ENCODE measurements at places on chromosomes 4 and X.

GRCh38 chr4:148288448-148288847 is 153.8 kb downstream of the NR3C2 start:
- H3K36me3 ChIP-seq, result no peaks in the 10 kb centered on the region
- no peaks in the 10 kb centered on the region for H3K27me3 ChIP-seq
- H3K27ac ChIP-seq, result no peak overlapping the region
- no peak overlapping the region for H3K4me3 ChIP-seq

DNA sequence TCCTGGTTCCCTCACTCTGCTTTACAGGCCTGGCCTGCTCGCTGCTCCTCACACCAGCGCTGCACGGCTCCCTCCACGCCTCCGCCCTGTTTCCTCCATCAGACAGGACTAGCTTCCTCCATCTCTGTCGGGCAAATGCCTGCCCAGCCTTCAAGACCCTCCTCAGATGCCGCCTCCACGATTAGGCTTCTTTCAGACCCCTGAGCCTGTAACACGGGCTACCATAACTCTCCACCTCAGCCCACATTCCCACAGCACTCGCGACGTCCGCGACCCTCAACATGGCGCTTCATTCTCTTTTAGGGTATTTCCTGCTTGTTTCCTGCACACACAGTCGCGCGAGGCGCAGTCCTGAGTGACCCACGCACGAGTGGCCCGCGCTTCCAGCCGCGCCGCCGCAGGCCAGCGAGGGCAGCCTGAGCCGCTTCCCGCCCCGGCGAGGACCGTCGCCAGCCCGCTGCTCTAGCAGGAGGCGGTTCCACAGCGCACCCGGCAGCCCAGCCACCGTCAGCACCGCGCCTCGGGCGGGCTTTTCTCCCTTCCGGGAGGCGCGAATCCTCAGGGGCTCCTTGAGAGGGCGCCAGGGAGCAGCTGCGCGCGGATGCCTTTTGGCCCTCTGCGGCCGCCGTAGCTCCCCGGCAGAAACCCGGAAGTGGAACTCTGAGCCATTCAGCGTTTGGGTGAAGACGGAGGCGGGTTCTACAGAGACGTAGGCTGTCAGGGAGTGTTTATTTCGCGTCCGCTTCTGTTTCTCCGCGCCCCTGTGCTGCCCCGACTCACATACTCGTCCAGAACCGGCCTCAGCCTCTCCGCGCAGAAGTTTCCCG is at the start of gene FRG1:
TSS of gene FRG1 (plus strand) at position 695 of the 827 bp plus-strand sequence. CDS start 138 bp downstream, outside the sequence.
- H3K4me3 ChIP-seq, result peak within 1 kb of the TSS; percentile 96
- peaks cover 17% of the 10 kb centered on the region for H3K4me1 ChIP-seq
- DNase-seq, result peak; percentile 98
- peak within 1 kb of the TSS; percentile 97 for H3K27ac ChIP-seq

DNA sequence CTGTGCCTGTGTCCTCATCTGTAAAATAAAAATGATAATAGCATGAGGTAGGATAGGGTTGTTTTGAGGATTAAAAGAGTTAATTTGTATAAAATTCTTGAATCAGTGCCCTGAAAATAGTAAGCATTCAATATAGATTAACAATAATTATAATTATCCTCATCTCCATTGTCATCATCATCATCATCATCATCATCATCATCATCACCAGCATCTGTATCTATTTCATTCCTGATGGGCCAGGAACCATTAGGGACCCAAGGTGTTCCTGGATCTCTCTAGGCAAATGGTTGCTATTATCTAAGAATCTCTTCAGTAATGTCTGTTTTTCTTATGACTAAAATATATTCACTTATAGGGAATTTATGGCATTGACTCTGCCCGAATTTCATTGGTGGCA is 31.6 kb downstream of the RASSF6 start:
- no peak overlapping the region for H3K4me3 ChIP-seq
- peaks cover 11% of the 10 kb centered on the region for H3K4me1 ChIP-seq
- H3K27me3 ChIP-seq, result no peaks in the 10 kb centered on the region
- DNase-seq, result no peak
- no peak overlapping the region for H3K27ac ChIP-seq

DNA sequence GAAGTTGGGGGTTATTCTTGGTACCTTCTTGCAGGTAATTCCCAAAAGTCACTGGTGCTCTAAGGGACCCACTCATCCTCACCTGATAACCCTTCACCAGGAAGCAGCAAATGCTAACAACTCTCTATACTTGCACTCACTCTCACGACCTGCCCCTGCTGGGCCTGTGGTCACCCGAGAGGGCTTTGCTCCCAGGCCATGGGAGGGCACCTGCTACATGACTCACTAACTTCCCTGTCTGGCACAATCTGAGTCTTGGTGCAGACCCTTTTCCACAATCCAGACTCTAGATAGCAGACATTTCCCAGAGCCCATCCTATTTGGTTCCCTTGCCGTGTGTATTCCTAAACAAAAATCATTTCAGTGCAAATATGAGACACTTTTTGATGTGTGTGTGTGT is 403.8 kb upstream of the FAT1 start:
- no peak for DNase-seq
- no peak overlapping the region for H3K27ac ChIP-seq
- no peaks in the 10 kb centered on the region for H3K27me3 ChIP-seq
- no peak overlapping the region for H3K4me3 ChIP-seq
- H3K36me3 ChIP-seq, result peaks cover 4% of the 10 kb centered on the region

GRCh38 chrX:13386092-13386491 is 66.2 kb upstream of the ATXN3L start:
- H3K4me3 ChIP-seq, result no peak overlapping the region
- H3K36me3 ChIP-seq, result no peaks in the 10 kb centered on the region
- no peak for DNase-seq
- H3K27me3 ChIP-seq, result no peaks in the 10 kb centered on the region
- no peak overlapping the region for H3K27ac ChIP-seq

DNA sequence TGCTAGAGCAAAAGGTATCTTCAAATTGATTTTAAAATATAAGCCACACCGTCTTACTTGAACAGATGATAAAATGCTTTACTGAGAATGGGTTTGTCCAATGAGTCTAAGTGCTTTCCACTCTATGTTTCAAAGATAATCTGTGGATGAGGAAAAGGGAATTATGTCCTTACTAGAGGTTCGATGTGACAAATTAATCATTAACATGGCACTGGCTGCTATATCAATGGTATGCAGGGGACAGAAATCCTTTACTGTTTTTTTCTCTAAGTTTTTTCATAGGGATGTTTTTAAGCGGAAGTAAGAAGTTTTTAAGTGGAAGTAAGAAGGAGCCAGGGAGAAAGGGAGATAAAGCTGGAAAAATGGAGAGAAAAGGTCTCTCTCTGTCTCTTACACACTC is 38.0 kb downstream of the MID1IP1 start:
- no peaks in the 10 kb centered on the region for H3K36me3 ChIP-seq
- H3K4me3 ChIP-seq, result no peak overlapping the region
- no peaks in the 10 kb centered on the region for H3K4me1 ChIP-seq
- no peak for DNase-seq
- no peaks in the 10 kb centered on the region for H3K27me3 ChIP-seq

DNA sequence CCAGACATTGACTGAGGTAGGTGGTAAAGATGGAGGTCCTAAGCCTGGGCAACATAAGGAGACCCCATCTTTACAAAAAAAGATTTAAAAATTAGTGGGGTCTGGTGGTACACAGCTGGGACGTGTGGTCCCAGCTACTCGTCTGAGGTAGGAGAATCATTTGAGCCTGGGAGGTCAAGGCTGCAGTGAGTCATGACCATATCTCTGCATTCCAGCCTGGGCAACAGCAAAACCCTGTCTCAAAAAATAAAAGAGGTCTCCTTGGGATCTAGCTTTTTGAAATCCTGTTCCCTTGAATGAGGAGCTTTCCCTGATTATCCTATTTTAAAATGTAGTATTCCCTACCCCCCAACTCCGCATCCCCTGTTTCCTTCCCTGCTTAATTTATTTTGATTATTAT is 78.7 kb upstream of the OGT start:
- no peaks in the 10 kb centered on the region for H3K4me1 ChIP-seq
- no peak overlapping the region for H3K4me3 ChIP-seq
- H3K27ac ChIP-seq, result no peak overlapping the region
- no peaks in the 10 kb centered on the region for H3K27me3 ChIP-seq
- peaks cover 30% of the 10 kb centered on the region for H3K36me3 ChIP-seq

GRCh38 chr4:2829321-2829932 is 14.2 kb upstream of the ADD1 start:
- no peaks in the 10 kb centered on the region for H3K27me3 ChIP-seq
- no peaks in the 10 kb centered on the region for H3K4me1 ChIP-seq
- DNase-seq, result no peak
- peaks cover 30% of the 10 kb centered on the region for H3K36me3 ChIP-seq

DNA sequence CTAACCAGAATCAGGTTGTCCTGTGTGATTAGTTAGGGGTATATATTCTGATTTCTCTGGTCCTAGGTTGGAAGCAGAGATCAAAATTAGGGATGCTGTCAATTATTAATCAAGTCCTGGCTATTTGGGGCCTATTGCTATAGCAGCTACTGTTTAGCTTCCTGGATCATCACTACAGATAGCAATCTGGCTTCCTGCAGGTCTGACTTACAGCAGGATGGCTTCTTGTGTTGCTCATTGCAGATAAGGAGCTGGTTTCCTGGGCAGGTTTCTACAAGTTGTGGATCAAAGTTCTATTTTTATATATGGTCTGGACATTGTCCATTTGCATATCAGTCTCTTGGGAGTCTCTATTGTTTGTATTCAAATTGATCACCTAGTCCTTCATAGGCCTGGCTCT is 57.7 kb upstream of the C4orf54 start:
- H3K4me1 ChIP-seq, result no peaks in the 10 kb centered on the region
- no peak for DNase-seq
- no peak overlapping the region for H3K27ac ChIP-seq
- no peak overlapping the region for H3K4me3 ChIP-seq
- H3K36me3 ChIP-seq, result no peaks in the 10 kb centered on the region
- H3K27me3 ChIP-seq, result peaks cover 2% of the 10 kb centered on the region

DNA sequence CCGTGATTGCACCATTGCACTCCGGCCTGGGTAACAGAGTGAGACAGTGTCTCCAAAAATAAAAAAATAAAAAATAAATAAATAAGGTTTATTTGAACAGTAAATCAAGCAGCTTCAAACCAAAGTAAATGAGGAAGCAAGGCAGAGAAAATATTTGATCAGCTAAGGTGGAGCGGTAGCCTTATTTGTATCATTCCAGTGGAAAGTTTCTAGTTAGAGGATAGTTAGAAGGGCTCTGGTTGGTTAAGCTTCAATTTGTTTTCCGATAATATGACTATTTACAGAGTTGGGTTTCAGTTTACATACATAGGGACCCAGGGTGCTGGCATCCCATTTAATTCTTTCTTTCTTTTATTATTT is 21.8 kb upstream of the OPHN1 start:
- no peaks in the 10 kb centered on the region for H3K36me3 ChIP-seq
- H3K27me3 ChIP-seq, result no peaks in the 10 kb centered on the region
- no peak overlapping the region for H3K27ac ChIP-seq
- H3K4me3 ChIP-seq, result no peak overlapping the region

DNA sequence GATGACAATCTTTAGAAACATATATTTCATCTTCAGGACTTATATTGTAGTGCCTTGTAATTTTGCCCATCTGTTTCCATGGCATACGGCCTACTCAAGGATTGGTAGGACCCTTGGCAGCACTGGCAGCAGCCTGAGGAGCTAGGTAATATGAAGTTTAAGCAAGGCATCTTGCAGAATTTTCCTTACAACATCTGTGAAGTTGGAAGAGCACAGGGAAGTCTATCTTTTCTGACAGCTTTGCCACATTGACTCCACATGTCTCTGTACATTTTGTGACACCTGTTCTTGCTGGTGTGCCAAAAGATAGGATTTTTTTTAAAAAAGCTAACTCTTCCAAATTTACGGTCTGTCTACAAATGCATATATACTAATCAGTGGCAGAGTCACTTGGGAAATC is 1235.2 kb downstream of the PCDH7 start:
- H3K27ac ChIP-seq, result no peak overlapping the region
- H3K36me3 ChIP-seq, result no peaks in the 10 kb centered on the region
- no peaks in the 10 kb centered on the region for H3K27me3 ChIP-seq
- H3K4me1 ChIP-seq, result no peaks in the 10 kb centered on the region
- DNase-seq, result no peak
- no peak overlapping the region for H3K4me3 ChIP-seq

DNA sequence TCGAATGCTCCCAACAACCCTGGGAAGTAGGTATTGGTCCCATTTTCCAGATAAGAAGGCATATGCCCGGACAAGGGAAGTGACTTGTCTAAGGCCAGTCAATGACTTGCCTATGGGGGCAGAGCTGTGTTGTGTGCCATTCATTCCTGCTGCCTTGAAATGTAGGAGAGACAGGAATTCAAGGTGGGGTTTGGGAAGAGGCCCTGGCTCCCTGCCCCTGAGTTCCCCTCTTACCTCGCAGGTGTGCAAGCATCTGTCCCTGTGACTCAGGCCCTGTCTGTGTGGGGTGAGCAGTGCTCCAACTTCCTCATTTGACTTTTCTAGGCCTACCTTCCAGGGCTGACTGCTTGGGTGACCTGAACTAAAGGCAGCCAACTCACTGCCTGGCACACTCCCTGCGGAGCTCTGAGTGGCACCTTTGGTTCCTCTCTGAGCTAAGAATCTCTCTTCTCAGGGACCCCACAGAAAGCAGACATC is 5.1 kb downstream of the EFNB1 start:
- H3K36me3 ChIP-seq, result peaks cover 2% of the 10 kb centered on the region
- no peak overlapping the region for H3K27ac ChIP-seq
- no peak overlapping the region for H3K4me3 ChIP-seq
- no peaks in the 10 kb centered on the region for H3K27me3 ChIP-seq

- H3K36me3 ChIP-seq, result peaks cover 50% of the 10 kb centered on the region
- H3K4me1 ChIP-seq, result peaks cover 22% of the 10 kb centered on the region
- no peak overlapping the region for H3K4me3 ChIP-seq
- no peaks in the 10 kb centered on the region for H3K27me3 ChIP-seq
- DNase-seq, result no peak
- no peak overlapping the region for H3K27ac ChIP-seq
Measured at GRCh38 chr4:140637836-140638235, 69.1 kb upstream of the UCP1 start.

DNA sequence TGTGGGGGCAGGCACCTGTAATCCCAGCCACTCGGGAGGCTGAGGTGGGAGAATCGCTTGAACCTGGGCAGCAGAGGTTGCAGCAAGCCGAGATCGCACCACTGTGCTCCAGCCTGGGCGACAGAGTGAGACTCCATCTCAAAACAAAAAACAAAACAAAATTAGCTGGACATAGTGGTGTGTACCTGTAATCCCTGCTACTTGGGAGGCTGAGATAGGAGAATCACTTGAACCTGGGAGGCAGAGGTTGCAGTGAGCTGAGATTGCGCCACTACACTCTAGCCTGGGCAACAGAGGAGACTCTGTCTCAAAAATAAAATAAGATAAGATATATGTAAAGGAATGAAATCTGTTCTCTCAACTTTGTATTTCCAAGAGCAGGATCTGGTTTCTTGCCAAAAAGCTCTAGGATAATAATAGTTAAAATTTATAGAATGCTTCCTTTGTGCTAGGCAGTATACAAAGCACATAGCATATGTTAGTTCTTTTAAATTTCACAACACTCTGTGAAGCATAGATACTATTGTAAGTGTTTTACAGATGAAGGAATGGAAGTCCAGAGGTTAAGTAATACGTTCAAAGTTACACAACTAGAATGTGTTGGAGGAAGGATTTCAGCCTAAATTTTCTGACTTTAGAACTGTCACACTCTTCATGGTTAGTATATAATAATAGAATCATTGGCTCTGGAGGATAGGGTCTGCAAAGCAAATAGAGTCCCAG is 10.3 kb downstream of the MRPL1 start:
- DNase-seq, result no peak
- H3K36me3 ChIP-seq, result peaks cover 7% of the 10 kb centered on the region
- no peak overlapping the region for H3K27ac ChIP-seq
- no peaks in the 10 kb centered on the region for H3K27me3 ChIP-seq
